Effector CD8-positive, alpha-beta T cell (primary cell): ENCODE measurements at places on chromosomes 3 and 15.

- no peak for DNase-seq
These were observed 59.1 kb upstream of the COL8A1 start for GRCh38 chr3:99579246-99579645.

GRCh38 chr3:115518100-115518852, 105.0 kb upstream of the GAP43 start:
- no peak for DNase-seq

- DNase-seq, result no peak
These were observed 72.1 kb upstream of the ITGA11 start for GRCh38 chr15:68503791-68504680.

GRCh38 chr15:78242128-78242527, 7.8 kb upstream of the ACSBG1 start:
- DNase-seq, result no peak
